ENCODE measurements at places on chromosomes 7 and 10.

GRCh38 chr7:150964593-150965111 lies 13.5 kb downstream of the KCNH2 start:
- no peak for DNase-seq

- no peak for DNase-seq
Measured at GRCh38 chr7:1314908-1315450, 82.3 kb downstream of the UNCX start.

DNA sequence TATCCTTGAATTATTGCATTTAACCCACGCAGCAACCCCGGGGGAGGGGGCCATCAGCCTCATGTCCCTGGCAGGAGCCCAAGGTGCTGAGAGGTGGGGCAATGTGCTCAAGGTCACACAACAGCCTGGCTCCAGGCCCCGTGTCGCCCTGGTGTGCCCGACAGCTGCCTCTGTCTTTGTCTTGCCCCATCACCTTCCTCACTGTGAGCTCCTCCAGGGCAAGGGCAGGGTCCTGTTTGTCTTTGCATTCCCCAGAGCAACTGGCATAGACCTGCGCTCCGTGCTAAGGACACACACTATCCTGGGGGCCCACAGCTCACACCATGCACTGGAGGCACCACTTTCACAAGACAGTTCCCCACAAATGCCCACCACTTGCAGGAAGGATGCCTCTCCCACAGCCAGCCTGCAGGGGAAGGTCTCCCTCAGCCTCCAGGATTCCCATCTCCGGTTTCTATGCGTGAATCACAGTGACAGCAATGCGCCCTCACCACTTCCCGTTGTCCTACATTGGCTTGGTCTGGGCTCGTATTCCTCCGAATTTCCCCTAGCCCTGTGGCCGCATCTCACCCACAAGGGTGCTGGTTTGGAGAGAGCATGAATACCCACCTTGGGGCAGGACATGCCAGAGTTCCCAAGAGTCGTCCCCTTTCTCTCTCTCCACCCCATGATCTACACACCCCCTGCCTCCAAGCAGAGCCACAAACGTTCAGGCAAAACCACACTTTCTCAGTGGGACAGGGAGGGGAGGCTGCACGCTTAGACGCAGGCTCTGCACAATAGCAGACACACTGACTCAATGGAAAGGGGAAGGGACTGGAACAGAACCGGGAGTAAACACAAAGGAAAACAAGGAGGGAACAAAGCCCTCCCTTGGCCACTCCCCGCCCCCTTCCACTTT lies 10.3 kb downstream of the ITPRIP start:
- no peak for DNase-seq

DNA sequence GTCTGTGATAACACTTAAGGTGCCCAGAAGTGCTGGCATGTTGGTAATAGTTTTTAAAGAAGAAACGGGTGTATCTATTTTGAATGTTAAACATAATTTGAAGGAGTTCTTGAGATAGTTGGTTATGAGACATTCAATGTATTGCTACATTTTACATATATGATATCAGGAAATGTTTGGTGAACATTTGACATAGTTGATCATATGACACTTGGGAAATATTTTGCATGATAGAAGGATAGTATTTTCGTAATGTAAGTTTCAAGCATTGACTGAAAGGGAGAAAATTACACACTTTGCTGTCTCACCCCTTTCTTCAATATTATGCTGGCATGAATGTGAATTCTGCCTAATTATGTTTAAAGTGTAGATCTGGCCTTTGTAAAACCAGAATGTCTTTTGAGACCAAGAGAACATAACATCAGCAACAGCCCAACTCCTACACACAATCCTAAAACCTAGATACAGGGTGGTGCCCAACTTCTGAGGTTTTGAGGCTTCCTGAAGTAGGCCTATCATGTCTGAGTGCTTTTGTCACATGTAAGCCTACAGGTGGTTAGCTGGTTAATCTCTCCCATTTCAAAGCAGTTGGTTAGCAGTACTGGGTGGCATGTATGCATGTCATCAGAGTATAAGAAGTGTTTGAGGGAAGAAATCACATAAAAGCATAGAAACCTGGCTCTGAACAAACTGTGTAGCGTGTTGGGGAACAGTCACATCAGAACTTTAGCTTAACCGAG lies 2.1 kb downstream of the ADD3 start:
- no peak for DNase-seq

GRCh38 chr10:130434446-130435385 lies 298.5 kb downstream of the GLRX3 start:
- DNase-seq, result no peak

- DNase-seq, result no peak
Measured at GRCh38 chr10:50470345-50470744, 153.4 kb downstream of the SGMS1 start.

GRCh38 chr7:24740871-24741270 lies 16.4 kb downstream of the GSDME start:
- no peak for DNase-seq

- DNase-seq, result no peak
Measured at GRCh38 chr10:51397695-51398094, 301.7 kb downstream of the CSTF2T start.
